ENCODE measurements at places on chromosomes 2 and 18. TPM values are rescaled to one million over a fixed set of nuclear protein-coding genes. Genes with fewer than 3 reads are reported as not detected.
A peak's percentile ranks its signal among the peaks of the same experiment; 100 is the strongest.

The PHLPP1 gene
- total RNA-seq, result 6.8 TPM

The XDH gene
- 0.11 TPM for total RNA-seq

The UGT1A10 gene
- not detected for total RNA-seq

The TWIST2 gene
- total RNA-seq, result not detected

The PRSS56 gene
- total RNA-seq, result not detected

DNA sequence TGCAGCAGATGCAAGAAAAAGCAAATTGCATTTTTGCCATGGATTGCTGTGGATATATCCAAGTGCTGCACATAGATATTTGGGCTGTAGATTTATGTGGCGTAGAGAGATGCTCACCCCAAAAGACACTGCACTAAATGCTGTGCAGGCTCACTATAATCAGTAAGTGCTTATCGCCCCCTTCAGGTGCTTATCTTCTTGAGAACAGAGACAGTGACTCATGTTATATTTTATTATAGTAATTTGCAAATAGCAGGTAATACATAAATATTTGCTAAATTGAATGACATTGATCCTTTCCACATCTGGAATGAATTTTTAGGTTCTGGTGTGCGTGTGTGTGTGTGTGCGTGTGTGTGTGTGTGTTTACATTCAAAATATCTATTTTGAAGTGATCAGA lies 36.8 kb upstream of the PLEKHM3 start:
- DNase-seq, result peak; percentile 18

DNA sequence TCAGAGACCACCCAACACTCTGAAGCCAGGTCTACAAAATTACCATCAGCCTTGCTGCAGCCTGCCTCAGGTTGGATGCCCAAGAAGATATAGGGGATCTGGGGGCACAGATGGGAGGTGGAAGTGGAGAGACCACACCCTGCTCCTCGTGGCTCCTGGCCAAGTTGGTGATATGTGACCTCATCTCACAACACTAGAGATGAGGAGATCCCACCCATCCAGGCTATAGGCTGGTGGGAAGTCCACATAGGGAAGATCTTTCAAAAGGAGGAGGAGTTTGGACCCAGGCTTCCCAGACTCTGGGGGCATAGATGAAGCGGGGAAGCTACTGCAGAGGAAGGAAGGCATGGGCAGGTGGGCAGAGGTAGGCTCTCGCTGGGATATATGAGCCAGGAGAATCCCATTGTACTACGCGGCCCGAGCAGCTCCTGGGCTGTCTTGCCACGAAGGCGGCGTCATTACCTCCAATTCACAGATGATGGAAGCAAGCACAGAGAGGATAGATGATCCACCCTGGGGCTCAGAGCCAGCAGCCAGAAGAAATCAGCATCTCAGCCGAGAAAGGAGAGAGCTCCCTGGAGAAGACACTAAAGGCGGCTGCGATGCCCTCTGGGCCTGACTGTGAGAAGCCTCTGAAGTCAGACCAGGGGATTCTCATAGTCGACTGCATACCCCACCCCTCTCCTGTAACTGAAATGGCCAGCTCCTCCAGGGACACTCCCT lies 96.0 kb downstream of the RHOB start:
- DNase-seq, result no peak

GRCh38 chr2:220533485-220533884 lies 906.1 kb downstream of the SLC4A3 start:
- DNase-seq, result peak; percentile 18

DNA sequence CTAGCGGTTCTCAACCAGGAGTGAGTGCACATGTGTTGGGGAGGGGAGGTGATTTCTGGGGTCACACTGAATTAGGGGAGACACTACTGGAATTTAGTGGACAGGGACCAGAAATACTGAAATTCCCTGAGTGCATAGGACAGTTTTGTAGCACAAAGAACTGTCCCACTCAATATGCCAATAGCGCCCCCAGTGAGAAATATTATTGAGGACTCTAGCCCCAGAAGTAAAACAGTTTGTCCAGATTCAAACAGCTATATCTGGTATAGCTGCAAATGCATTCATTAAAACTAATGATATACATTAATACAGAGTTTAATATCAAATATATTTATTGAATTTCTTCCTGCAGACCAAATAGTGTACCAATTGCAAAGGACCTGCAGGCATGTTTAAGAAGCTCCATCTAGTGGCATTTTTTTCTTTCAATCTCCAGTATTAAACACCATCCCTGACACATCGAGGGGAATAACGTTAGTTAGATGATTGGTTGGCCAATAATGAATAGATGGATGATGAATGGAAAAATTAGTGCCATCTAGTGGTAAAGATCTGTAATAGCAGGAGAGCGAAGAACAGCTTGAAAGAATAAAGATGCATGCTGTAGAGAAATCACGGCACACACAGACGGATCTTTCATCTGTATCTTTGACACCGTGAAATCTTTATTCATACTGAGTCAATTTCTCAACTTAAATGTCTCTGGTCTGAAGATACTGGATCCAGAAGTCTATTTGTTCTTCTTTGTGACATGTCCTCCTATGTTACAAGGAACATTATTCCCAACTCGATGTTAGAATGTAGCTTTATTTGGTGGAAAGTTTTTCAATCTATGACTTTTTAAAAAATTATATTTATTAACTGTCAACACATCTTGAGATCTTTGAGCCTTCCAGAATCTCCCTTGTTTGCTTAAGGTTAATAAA lies 62.5 kb downstream of the DHRS9 start:
- DNase-seq, result no peak

- DNase-seq, result no peak
Measured at GRCh38 chr18:9764011-9764481, 55.9 kb downstream of the RAB31 start.

The FBLN7 gene
- 40.6 TPM for total RNA-seq

- DNase-seq, result peak; percentile 16
Measured at GRCh38 chr2:100235098-100235497, 87.2 kb downstream of the LONRF2 start.

The EML4 gene
- total RNA-seq, result 74.1 TPM

- DNase-seq, result no peak
Measured at GRCh38 chr2:217652761-217653639, 349.8 kb downstream of the TNS1 start.

GRCh38 chr2:37855283-37856041 lies 69.6 kb upstream of the RMDN2 start:
- DNase-seq, result no peak

DNA sequence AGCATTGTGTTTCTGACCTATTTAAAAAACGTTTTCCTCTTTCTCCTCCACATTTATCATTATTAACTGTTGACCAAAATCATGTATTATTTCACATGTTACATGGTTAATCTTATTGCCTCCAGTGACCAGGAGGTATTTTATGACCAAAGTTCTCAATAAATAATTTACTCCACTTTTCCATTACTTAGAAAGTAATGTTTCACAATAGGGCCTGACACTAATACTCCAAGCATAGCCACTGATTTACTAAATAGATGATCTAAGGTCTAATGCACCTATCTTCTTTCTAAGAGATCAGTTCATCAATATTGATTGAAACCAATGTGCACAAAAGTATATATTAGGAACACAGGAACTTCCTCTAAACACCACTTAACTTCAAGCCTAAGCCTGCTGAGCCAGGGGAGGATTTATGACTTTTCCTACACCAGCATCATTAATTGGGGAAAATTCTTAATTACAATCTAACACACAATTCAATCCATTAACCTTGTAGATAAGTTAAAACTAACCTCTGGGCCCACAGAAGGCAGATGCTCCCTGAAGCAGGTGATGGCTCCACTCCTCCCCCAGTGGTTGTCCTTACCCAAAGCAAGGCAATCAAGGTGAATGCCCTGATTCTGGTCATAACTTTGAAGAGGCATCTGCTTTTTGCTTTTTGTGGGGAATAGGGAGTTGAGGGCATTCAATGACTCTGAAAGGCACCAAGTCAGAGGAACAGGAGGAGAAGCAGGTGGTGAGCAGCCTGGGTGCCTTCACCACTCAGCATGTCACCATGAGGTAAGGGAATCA lies 33.9 kb downstream of the RBMS1 start:
- no peak for DNase-seq

GRCh38 chr18:34222307-34223163 lies 2.2 kb downstream of the NOL4 start:
- peak; percentile 20 for DNase-seq

The DNAJB2 gene
- 51.8 TPM for total RNA-seq
